ENCODE measurements at places on chromosomes 5 and 9.
A peak's percentile ranks its signal among the peaks of the same experiment; 100 is the strongest.

DNA sequence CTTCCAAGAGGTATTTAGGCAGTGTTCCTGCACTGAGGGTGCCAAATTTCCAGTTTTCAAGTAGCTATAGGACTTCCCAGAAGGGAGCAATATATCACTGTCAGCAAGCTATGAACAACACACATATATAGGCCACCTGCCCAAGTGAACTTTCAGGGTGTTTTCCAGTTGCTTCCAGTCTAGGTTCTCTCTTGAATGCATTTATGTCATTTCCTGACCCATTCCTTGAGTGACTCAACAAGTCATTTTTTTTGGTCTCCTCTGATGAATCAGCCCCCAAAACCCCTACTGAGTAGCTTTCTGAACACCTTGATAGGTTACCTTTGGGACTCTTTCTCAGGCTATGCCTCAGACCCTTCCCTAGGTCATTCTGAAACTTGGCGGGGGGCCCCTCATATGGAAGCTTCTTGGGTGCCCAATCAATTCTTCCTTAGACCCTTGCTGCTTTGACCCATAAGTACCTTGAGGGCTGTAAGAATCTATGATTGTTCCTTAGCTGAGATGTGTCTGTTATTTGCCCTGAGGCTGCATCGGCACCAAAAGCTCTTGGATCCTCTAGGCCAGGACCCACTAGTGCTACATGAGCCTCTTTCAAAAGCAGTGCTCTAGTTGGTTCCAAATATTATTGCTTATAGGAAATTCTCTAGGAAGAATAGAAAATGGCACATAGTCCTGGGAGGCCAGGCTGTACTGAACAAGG lies 12.4 kb downstream of the DNAJB5 start:
- H3K4me3 ChIP-seq, result no peak overlapping the region
- DNase-seq, result peak; percentile 28
- H3K4me1 ChIP-seq, result peaks cover 34% of the 10 kb centered on the region
- H3K27me3 ChIP-seq, result no peaks in the 10 kb centered on the region

DNA sequence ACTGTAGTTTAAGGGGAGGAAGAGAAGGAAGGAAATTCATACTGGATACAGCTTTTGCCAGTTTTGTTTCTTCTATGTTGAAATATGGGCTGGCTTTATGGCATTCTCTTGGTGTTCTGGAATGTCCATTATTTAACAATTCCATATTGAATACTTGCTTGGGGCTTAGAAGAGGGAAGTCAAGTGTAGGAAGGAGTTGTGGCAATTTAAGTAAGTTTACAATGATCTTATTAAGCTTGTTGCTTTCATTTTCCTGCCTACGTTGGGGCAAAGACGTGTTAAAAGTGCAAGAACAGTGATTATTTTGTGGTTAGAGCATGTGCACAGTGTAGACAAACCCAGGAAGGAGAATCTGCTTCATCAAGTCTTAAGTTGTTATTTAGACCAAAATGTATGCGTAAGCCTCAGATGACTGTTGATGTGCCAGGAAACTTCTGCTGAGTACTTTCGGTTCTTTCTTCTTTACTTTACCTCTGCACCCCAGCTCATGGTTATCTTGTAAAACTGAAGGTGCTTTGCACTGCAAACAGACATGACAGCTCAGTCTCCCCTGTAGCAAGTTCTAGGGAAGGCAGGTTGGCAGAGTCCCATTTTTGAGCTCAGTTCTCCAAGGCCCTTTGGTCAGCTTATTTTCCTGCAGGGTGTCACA lies 75.8 kb downstream of the F2RL2 start:
- H3K27ac ChIP-seq, result peak overlapping the region; percentile 85
- H3K36me3 ChIP-seq, result no peaks in the 10 kb centered on the region
- DNase-seq, result peak; percentile 52
- H3K4me1 ChIP-seq, result peaks cover 62% of the 10 kb centered on the region
- H3K27me3 ChIP-seq, result no peaks in the 10 kb centered on the region

- H3K4me1 ChIP-seq, result peaks cover 18% of the 10 kb centered on the region
- DNase-seq, result no peak
- no peak overlapping the region for H3K4me3 ChIP-seq
These were observed 39.7 kb downstream of the PCSK5 start for GRCh38 chr9:75930190-75930589.

DNA sequence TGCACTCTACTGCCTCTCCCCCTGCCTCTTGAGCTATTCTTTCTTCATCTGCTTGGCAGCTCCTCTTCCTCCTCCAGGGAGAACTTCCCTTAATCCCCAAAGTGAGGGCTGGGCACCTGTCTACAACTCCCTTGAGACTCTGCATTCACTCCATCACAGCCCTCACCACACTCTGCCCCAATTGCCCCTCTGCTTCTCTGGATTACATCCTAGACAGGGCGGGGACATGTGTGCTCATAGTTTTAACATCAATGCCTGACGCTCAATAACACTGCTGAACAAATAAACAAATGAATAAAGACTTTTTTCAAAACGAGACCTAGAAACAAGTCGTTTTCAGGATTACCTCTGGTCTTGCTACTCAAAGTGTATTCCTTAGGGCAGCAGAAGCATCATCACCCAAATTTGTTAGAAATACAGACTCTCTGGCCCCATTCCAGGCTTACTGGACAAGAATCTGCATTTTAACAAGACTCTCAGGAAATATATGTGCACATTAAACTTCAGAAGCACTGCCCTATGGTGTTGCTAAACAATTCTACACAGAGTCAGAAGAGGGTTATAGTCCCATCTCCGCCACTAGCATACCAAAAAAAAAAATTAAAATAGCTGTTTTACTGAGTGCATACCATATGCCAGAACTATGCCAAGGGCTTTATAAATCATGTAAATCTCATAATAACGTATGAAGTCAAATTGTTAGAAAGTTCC lies 115.6 kb downstream of the CDK5RAP2 start:
- no peak overlapping the region for H3K27ac ChIP-seq
- H3K36me3 ChIP-seq, result peaks cover 31% of the 10 kb centered on the region
- no peak overlapping the region for H3K4me3 ChIP-seq

DNA sequence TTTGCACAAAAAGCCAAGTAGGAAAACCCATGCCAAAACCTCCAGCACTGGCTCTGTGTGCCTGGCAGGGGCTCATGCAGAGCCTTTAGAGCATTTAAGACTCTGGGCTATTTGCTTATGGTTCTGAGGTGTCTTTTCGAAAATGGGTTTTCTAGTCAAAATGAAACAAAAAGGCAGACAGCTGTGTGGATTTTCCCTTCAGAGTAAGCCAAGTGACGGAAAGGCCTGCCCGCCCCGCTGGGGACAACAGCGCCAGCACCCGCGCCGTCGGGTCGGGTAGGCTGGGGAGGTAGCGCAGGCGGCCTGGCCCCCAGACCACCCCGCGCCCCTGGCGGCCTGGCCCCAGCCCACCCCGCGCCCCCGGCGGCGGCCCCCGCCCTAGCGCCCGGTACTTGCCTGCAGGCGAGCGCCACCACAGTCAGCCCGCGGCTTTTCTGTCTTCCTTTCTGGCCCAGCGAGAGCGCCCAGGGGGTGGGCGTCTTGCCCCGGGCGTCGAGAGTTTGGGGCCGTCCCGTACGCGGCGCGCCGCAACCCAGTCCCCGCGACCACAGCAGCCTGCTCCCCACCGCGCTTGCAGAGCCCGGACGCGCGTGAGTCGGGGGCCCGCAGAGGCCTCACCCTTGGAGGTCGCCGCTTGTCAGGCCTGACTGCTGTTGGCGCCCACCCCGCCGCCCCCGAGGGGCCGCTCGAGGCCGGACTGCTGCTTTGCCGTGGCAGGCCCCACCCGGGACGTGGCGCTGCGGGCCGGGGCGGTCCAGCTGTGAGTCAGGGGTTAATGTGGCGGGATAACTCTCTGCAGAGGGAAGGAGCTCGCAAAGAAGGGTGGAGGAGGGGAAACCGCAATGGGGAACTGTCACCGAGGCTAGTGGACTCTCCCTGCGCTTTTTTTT lies at the start of gene TICAM2:
Gene TICAM2 (minus strand): TSS at position 779 of the 890 bp plus-strand sequence. CDS start 21,223 bp downstream, outside the sequence.
- no peaks in the 10 kb centered on the region for H3K27me3 ChIP-seq
- H3K4me3 ChIP-seq, result peak within 1 kb of the TSS; percentile 41
- peak within 1 kb of the TSS; percentile 39 for H3K27ac ChIP-seq
- peaks cover 39% of the 10 kb centered on the region for H3K4me1 ChIP-seq
- H3K36me3 ChIP-seq, result peaks cover 9% of the 10 kb centered on the region

DNA sequence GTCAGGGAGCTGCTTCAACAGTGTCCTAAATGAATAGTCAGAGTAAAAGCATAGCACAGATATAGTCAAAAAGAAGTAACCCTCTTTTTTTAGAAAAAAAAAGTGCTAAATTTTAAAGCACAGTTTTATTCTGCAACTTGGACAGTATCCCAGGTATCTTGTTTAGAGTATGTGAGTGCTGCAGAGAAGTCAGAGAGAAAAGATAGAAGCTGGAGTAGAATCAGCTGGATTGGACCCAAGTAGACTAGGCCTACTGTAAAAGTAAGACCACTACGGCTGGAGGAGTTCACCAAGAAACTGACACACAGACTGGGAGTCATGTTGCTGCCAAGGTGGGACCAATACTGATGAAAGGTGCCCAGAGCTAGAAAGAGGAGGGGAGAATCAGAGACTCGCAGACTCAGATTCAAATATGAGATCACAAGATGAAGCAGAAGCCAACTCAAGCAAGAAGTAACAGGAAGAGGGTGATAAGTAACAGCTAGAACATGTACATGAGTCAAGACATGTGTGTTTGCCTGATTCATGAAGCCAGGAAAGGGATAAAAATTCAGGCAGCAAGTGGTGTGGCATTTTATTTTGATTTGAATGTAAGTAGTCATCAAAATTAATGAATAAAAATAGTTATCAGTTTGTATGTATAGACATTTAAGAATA lies 25.6 kb upstream of the TUSC1 start:
- no peak overlapping the region for H3K27ac ChIP-seq
- no peak for DNase-seq
- no peaks in the 10 kb centered on the region for H3K27me3 ChIP-seq
- H3K4me1 ChIP-seq, result no peaks in the 10 kb centered on the region
- no peak overlapping the region for H3K4me3 ChIP-seq

DNA sequence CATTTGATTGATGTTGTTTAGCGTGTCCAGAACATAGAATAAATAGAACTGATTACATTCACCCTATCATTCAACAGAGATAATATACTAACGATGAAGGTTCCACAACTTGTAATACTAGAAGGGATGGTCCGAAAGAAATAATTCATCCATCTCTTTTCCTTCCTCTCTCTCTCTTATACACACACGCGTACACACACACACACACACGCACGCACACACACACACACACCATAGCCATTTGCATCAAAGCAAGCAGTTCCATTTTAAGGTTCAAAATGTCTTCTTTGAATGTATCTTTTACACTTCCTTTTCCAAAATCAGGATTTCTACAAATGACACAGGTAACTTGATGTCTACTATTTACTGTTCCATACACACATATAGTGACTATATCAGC lies 887 bp downstream of the GDA start:
- H3K4me3 ChIP-seq, result no peak overlapping the region
- H3K27ac ChIP-seq, result no peak overlapping the region
- H3K4me1 ChIP-seq, result no peaks in the 10 kb centered on the region
- DNase-seq, result no peak

DNA sequence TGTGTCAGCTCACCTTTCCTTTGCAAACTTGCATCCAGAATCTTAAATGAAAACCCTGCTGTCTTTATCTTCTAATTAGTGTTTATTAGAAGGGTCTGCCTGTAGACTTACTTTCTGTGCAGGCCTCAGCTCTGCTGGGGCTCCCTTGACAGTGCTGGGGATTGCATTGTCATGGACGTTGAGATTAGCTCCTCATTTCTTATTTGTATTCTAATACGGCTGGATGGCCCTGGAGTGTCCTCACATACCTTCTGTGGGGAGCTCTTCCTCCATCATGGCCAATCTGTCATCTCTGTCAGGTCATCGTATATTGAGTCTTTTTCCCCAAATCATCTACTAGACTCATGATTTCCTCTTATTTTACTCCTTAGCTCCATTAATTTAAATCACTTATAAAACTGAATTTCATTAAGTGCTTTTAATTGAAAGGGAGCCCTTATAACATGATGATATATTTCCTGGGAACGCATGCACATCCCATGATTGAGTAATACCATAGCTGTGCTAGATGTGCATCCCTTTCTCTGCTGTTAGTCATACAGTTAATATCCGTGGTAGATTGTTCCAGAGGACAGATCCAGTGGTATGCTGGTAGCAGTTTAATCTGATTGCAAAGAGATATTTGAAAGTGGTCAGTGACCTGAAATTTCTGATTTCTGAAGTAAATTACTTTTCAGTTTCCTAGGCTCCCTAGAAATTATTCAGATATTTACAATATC lies 61.6 kb downstream of the ICE1 start:
- H3K4me1 ChIP-seq, result peaks cover 23% of the 10 kb centered on the region
- no peak overlapping the region for H3K4me3 ChIP-seq
- H3K27ac ChIP-seq, result no peak overlapping the region
- H3K27me3 ChIP-seq, result no peaks in the 10 kb centered on the region
- DNase-seq, result no peak

- H3K4me3 ChIP-seq, result no peak overlapping the region
- no peaks in the 10 kb centered on the region for H3K4me1 ChIP-seq
- no peak overlapping the region for H3K27ac ChIP-seq
- H3K27me3 ChIP-seq, result no peaks in the 10 kb centered on the region
These were observed 616.6 kb downstream of the IRX1 start for GRCh38 chr5:4212071-4212739.

DNA sequence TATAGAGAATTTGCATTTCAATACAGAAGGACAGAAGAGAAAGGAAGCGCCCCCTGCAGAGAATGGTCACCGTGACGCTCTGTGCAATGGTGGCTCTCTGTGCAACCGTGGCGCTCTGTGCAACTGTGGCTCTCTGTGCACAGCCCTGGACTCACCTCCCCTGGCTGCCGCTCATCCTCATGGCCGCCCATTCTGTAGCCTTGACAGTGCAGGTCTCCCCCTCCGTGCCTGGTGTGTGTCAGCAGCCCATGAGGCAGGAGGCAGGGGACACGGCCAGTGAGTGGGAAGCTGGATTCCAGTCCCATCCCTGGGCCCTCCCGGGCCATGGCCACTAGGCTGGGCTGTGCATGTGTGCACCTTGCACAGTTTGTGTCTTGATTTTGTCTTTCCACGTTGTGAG lies 12.0 kb downstream of the EXOC3 start:
- H3K4me1 ChIP-seq, result peaks cover 59% of the 10 kb centered on the region
- peaks cover 79% of the 10 kb centered on the region for H3K36me3 ChIP-seq
- no peak overlapping the region for H3K4me3 ChIP-seq
- no peaks in the 10 kb centered on the region for H3K27me3 ChIP-seq

DNA sequence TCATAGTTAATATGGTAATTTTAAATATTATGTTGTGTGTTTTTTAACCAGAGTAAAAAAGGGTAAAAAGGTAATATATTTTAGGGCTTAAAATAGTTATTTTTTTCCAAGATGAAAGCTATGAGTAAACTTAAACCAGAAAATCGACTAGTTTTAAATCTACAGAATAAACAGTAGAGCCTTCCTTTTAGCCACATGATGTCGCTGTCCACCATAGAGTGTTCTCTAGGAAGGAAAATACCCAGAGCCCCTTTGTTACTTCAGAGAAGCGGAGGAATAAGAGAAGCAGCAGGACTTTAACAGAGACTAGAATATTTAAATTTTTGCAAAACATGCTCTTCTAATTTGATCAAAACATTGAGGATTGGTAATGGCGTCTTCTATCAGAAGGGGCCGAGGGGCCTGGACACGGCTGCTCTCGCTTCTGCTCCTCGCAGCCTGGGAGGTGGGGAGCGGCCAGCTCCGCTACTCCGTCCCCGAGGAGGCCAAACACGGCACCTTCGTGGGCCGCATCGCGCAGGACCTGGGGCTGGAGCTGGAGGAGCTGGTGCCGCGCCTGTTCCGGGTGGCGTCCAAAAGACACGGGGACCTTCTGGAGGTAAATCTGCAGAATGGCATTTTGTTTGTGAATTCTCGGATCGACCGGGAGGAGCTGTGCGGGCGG lies at the start of gene PCDHA2:
Gene PCDHA2 (plus strand): TSS at position 258 of the 664 bp plus-strand sequence.
- H3K4me3 ChIP-seq, result no peak within 1 kb of the TSS
- no peak for DNase-seq
- no peaks in the 10 kb centered on the region for H3K4me1 ChIP-seq
- peaks cover 7% of the 10 kb centered on the region for H3K36me3 ChIP-seq
- H3K27me3 ChIP-seq, result peaks cover 21% of the 10 kb centered on the region

All from activated CD8-positive, alpha-beta T cell treated with anti-CD3 and anti-CD28 coated beads for 36 hours (primary cell).